ENCODE measurements at places on chromosomes 4 and X.
A peak's percentile ranks its signal among the peaks of the same experiment; 100 is the strongest.

GRCh38 chrX:110012818-110013485 lies 10.0 kb downstream of the TMEM164 start:
- DNase-seq = no peak

- DNase-seq = peak; percentile 40
These were observed 5.5 kb downstream of the ATP10D start for GRCh38 chr4:47490550-47490949.

DNA sequence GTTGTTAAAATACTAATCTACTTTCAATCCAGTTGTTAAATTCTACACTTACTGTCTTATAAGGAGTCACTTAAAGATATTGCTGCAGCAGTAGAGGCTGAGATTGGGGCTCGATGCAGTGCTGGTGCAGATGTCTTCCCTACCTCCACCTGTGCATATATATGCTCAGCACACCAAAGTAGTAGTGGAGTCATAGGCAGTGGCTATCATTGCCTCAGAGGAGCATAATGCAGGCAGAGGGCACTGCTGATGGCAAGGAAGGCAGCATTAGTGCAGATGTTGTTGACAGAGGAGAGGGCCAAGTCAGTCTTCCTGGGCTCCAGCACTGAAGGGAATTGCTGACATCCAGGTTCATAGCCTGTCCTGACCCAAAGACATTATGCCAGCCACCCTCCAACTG lies 35.1 kb downstream of the INPP4B start:
- DNase-seq = no peak

DNA sequence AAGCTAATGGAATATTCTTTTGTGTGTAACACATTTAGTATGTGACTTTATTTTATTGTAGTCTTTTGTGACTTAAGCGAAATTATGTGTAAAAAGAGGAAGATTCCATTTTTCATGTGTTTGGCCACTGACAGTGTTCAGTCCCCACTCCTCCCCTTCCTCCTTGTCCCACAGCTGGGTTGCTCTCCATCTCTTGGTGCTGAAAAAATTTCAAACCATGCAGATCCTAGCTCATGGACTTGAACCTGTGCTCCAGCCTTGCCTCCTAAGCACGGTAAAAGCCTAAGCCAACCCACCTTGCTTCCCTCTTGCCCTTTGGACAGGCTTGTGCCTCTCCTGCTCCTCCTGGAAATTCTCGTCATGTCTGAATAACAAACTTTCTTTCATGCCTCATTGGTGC lies 2008.5 kb upstream of the TENM3 start:
- DNase-seq = no peak

GRCh38 chr4:76449833-76450232 lies 14.8 kb downstream of the SHROOM3 start:
- DNase-seq = no peak

GRCh38 chr4:140037353-140038030 lies 116.5 kb downstream of the MAML3 start:
- peak; percentile 66 for DNase-seq

DNA sequence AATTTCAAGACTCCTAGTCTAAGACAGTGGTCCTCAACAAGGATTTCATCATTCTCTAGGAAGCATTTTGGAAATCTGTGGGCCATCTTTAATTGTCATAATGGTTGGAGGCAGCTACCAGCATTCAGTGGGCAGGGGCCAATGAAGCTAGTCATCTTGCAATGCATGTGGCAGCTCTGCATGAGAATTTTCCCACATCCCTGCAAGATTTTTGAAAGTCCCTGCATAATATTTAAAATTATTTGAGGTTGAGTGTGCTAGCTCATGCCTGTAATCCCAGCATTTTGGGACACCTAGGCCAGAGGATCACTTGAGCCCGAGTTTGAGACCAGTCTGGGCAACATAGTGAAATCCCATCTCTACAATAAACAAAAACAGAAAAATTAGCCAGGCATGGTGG lies 44.0 kb downstream of the PCYT1B start:
- DNase-seq = no peak

- peak; percentile 32 for DNase-seq
These were observed 639.8 kb downstream of the DMD start for GRCh38 chrX:32571579-32571978.

GRCh38 chr4:151887031-151887815 lies 126.4 kb upstream of the GATB start:
- DNase-seq = peak; percentile 78

GRCh38 chrX:133640161-133641015 lies 225.1 kb upstream of the GPC4 start:
- no peak for DNase-seq

DNA sequence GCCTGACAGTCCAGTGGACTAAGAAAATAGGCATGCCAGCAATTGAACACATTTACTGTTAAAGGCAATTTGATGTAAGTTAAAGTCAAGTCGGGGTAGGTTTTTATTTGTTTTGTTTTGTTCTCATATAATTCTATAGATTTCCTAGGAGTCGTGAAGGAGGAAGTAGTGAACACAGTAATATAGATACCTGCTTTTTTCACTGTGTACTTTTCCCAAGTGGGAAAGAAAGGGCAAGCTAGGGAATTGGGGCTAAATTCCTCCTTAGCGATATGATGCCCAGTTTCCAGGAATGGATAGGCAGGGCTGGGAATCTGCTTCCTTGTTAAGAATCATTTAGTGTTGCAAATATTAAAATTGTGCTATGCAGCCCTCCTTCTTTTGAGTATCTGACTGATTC lies 271.0 kb downstream of the ARHGAP24 start:
- no peak for DNase-seq

GRCh38 chr4:150098214-150098613 lies 20.0 kb downstream of the DCLK2 start:
- no peak for DNase-seq

DNA sequence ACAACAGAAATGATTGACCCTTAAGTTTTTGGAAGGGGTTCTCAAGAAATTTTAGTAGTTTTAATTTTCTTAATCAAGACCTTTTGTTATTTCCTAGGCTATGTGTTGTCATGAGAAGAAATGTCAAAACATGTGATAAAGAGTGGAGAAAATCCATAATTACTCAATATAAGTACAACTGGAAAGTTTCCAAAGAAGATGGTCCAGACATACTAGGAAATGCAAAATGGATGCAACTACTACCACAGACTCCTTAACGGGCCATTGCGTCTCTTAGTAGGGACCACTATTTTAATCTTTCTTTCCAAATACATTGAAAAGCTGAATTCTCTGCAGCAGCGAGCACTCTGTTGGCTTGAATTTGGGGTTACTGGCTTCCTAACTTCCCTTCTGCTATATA lies 148.8 kb downstream of the NWD2 start:
- no peak for DNase-seq

- no peak for DNase-seq
These were observed 39.3 kb downstream of the SRPX start for GRCh38 chrX:38181357-38181756.

DNA sequence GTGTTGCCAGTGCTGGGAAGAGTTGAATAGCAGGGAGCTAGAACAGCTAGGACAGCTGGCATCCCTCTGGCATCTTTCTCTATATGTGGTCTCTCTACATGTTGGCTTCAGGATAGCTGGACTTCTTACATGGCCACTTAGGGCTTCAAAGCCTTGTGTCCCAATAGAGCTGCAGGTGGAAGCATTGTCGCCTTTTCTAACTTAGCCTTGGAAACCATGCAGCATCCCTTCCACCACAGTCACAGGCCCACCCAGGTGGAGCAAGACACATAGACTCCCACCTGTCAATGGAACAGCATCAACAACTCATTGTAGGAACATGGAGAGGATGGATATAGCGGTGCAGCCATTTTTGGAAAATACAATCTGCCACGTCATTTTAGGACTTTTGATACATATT lies 149.0 kb downstream of the AASDH start:
- no peak for DNase-seq

GRCh38 chr4:123858465-123858864 lies 461.9 kb downstream of the SPRY1 start:
- DNase-seq = no peak

DNA sequence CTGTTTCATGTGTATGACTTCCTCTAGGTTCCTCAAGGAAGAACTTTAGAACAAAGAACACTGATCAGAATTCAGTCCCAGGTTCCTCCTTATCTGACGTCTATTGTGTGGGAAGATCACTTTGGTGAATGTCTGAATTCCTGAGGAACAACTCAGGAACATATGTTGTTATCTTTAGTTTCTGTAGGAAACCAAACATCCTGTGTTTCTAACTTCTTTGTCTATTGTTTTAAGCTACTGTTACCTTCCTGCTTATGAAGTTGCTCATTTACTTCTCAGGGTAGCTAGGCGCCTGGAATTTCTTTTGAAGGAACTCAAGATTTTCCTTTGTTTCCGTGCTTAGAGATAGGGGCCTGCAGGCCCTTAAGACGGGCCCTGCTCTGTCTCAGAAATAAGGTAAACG lies 46.2 kb downstream of the MAGEB5 start:
- peak; percentile 80 for DNase-seq

DNA sequence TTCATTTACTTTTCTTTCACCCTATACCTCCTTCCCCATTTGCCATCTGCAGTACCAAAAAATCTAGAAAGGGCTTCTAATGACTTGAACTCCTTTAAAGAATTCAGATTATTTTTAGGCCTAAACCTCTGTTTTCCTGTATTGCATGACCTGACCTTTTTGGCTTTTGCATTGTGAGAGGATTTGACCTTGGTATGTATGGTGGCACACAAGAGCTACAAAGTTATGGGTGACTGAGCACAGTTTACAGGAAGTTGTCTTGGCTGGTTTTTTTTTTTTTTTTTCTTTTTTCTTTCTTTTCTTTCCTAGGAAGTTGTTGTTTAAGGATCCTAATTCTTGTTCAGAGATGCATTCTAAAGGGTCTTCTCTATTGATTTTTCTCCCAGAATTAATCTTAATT lies 32.0 kb upstream of the MTMR8 start:
- DNase-seq = no peak

DNA sequence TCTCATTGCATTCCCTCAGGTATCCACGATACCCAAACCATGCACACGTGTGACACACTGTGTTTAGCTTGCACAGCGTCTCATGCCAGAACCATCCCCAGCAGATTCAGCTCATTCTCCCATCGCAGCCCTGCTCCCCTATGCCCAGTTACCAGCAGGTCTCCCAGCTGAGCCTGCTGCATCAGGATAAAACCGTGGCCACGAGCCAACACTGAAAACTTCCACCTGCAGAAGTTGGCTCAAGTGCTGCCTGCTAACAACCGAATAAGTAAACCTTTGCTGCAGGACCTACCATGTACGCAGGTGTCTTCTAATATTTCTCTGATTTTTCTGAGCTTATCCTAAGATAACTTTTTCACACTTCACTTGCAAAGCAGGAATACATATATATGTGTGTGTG lies 120.4 kb upstream of the STS start:
- DNase-seq = no peak

DNA sequence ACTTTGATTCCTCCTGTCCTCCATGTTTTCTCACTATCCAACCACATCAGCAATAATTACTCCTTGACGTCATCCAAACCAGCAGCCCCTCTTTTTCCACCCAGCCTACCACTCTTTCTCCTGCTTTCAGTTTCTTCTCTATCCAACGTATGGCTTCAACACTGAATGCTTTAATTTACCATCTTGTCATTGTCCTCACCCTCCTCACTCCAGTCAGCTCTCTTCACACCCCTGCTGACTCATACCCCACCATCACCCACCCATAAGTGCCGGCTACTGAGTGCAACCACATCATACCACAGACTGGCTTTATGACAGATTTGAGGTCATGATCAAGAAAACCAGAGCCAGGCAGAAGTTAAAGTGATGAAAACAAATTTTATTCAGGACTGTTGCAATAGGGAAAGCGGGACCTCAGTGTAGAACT lies 9.8 kb upstream of the ANXA5 start:
- peak; percentile 88 for DNase-seq

- DNase-seq = no peak
These were observed 118.7 kb downstream of the TSPAN5 start for GRCh38 chr4:98539741-98540140.

GRCh38 chr4:97786306-97786920 lies 356.9 kb downstream of the STPG2 start:
- DNase-seq = no peak

- no peak for DNase-seq
These were observed 91.3 kb downstream of the LCORL start for GRCh38 chr4:17930256-17930655.

DNA sequence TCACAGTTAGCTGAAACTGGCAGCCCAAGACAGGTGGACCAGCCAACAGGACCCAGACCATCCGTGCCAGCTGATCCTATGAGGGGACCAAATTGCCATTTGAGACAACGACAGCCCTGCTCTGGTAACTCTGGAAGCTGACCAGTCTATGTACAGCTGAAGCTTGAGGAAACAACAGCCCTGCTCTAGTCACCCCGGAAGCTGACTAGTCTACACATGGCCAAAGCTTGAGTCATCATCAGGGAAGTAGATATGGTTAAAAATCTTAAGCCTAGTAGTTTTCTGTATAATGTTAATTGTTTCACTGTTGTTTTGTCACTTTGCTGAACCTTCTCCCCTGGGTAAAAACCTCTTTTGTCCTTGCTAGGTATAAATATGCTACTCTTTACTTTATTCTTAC lies 905.4 kb upstream of the NDST4 start:
- peak; percentile 42 for DNase-seq

- no peak for DNase-seq
These were observed 23.3 kb downstream of the TRIM2 start for GRCh38 chr4:153227469-153228075.

Measured in A172 (cell line).